ENCODE measurements at places on chromosomes 5 and 9.

- DNase-seq, result no peak
Observed at GRCh38 chr9:82668689-82669199, 394.2 kb downstream of the RASEF start.

DNA sequence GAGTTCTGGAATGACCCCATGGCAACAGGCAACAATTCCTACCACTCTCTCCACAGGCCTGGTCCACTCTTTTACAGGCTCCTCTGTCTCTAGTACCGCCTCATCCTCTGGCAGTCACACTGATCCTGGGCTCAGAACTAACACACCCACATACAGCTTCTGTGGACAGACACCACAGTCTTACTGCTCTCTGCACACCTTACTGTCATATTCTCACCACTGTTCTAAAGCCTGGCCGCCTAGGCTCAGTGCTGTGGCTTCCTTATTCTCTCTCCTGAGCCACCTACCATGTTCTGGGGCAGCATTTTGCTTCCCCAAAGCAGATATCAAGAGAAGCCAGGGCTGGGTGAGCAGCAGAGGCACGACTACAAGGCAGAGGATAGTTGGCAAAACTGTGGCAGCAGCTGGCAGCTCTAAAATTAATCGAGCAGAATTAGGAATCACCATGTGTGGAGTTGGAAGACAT lies 14.8 kb downstream of the REEP5 start:
- DNase-seq, result no peak

- peak; percentile 64 for DNase-seq
Observed at GRCh38 chr5:139982157-139982974, 60.7 kb downstream of the NRG2 start.

DNA sequence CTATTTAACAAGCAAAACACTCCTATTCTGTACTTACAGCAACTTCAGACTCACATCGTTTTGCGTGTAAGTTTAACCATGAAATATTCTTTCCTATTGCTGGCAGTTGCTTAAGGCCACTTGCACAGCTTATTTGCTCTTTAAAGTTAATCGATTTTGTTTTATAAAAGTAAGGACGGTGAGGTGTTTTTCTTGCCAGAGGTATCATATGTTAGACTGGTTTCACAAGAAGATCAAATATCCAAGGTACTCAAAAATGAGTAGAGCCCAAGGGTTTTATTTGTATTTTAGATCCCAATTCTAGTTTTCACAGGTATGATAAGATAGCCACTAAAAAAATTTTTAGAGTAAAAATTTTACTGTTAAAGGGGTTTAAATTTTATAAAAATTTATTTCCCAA lies 16.2 kb downstream of the CLINT1 start:
- no peak for DNase-seq
